Activated CD8-positive, alpha-beta memory T cell treated with anti-CD3 and anti-CD28 coated beads, Interleukin-2, amount 50 U/mL, for 48 hours (primary cell): ENCODE measurements at places on chromosomes 1 and 21.

DNA sequence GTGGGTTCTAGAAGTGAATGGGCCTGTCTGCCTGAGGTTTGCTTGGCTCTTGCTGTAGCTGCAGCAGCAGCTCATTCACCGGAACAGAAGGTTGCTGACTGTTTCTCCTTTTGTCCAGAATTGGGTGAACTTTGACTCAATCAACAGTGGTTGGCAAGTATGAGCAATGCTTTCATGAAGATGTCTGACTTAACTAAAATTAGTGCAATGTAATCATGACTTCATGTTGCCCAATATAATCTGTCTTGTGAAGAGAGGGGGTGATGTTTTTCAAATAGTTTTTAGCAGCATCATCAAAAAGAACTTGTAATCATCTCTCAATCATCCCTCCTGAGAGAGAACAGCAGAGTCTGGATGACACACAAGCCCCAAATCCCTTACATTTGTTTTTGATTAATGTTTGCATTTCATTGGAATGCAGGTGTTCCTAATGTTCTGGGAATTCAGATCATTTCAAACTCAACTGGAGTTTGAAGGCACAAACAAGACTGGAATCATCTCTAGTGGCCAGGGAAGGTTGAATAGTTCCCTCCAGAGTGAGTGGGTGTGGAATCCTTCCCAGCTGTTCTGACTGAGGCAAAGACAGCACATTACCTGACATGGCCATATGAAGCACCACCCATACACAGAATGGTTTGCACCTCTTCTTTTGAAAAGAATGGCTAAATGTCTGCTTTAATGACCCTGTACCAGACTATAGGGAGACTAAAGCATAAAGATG, 82.9 kb downstream of the HLX start:
- DNase-seq, result no peak

GRCh38 chr1:38403667-38404066, 357.1 kb upstream of the POU3F1 start:
- DNase-seq, result no peak

DNA sequence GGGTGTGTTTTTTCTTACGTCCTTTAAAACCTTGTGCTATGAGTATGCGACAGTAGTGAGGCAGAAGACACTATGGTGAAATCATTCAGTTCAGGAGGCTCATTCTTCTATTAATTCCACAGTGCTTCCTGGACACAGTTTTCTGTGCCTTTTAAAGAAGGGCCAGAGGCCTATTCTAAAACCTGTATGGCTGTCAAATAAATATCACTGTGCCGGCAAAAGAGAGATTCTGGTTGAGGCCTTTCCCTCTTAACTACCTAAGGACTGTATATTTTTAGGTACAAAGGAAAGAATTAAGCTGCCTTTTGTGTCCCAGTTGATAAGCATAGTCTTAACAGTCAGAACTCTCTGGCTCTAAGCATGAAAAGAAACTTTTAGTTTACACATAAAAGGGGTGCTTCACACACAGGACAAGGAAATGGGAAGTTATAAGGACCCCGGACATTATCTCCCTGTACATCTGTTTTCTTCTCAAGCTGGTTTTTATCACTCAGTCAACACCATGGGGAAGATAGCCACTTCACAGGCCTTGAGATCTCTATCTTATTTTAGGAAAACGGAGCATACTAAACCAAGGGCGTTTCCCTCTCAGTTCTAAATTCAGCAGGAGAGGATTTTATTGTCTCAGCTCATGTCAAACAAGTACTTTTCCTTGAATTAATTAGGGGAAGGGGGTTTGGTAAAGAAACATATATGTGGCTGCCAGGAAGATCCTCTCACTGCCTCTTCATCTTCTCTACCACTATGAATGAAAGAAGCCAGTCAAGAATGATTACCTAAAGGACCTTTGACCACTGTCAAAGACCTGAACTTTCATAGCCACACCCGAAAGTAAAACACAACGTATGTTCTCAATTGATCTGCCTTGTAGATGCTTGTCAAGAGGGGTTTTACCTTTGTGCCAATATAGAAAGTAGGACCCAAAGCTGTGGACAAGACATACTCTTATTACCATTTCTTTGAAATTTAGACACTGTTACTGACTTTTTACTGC, 71.4 kb upstream of the HSPA13 start:
- no peak for DNase-seq

DNA sequence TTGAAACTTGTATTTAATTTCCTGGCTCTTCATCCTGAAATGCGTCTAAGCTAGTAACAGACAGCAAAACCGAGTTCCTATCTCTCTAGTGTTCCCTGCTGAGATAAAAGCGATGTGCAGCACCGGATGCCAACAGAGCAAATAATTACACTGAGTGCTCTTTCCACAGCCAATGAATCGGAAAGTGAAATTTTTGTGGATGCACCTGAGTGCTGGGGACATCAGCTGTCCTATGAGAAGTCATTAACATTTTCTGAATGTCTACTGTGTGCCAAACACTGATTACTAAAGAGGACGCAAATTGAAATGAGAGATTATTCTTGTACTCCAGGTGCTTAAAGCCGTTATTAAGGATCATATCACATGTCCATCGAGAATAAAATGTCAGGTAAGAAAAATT, 278.0 kb downstream of the RGS7 start:
- no peak for DNase-seq

- no peak for DNase-seq
Observed at GRCh38 chr1:117670976-117671780, 65.3 kb downstream of the TENT5C start.

- peak; percentile 81 for DNase-seq
Observed at GRCh38 chr1:36306210-36306901, at the start of gene SH3D21. TSS of gene SH3D21 (plus strand) at chr1:36306368. CDS start at chr1:36306421, 53 bp downstream.

- no peak for DNase-seq
Observed at GRCh38 chr1:236137285-236137852, 5.0 kb upstream of the GPR137B start.

DNA sequence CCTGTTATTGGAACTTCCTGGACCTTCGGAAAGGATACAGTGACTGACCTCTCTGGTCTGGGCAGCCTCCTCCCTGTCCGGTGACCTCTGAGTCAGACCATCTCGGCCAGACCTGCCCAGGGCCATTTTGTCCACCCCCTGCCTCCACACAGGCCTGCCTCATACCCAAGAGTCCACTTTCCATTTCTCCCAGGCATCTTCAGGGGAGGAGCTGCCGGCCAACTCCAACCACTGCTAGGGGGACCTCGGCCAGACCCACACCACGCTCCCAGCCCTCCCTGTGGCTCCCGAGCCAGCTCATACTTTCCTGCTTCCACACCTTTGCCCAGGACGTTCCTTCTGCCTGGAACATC, 29.5 kb upstream of the RUNX3 start:
- DNase-seq, result no peak

DNA sequence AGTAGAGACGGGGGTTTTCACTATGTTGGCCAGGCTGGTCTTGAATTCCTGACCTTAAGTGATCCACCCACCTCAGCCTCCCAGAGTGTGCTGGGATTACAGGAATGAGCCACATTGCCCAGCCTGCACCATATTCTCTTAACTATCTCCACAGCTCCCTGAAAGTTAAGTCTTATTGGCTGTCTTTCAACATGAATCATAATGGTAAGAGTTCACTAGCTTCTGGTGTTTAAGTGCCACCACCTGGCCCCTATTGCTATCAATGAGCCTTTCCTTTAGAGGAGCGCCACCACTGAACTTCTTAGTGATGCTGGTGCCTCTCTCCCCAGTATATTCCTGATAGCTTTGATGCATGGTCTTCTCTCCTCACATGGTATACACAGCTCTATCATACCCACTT, 15.7 kb downstream of the ZFYVE9 start:
- DNase-seq, result no peak

- DNase-seq, result no peak
Observed at GRCh38 chr21:29557931-29558725, 259.4 kb downstream of the BACH1 start.

GRCh38 chr1:211697356-211697755, 21.9 kb upstream of the NEK2 start:
- no peak for DNase-seq

- no peak for DNase-seq
Observed at GRCh38 chr1:163796394-163796821, 474.7 kb downstream of the NUF2 start.

DNA sequence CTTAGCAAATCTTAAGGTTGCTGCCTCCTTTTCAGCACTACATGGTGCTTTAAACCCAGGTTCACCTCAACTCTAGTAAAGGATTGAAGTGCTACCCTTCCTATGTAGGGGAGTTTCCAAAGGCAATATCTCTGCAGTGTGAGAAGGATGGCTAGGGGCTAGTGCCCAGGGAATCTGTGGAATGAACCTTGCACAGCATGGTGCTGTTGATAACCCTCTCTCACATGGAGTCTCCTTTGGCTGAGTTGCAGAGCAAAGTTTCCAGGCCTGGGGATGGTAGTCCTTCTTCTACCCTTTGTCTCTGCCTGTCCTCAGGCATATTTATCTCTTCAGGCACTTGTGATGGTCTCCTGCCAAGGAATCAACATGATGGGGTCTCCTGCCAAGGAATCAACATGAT, 59.4 kb downstream of the AXDND1 start:
- no peak for DNase-seq

GRCh38 chr1:50967416-50968157, 2.5 kb upstream of the CDKN2C start:
- no peak for DNase-seq

GRCh38 chr1:17195731-17196130, 9.2 kb upstream of the PADI1 start:
- peak; percentile 30 for DNase-seq

DNA sequence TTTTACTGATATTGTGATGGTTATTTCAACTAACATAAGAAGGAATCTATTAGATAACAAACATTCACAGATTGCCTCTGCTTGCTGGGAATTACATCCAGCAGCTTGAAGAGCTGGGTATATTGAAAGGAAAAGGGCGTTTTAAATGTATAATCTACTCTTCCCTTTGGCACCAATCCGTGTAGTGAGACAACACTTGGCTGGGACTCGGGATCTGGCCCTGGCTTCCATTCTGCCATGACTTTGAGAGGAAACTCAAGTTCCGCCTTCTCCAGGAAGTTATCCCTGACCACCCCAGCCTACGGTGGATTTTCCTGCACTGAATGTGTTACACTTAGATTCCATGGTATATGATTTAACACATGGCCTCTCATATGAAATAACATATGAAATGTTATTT, 86.9 kb upstream of the UBE2U start:
- no peak for DNase-seq

DNA sequence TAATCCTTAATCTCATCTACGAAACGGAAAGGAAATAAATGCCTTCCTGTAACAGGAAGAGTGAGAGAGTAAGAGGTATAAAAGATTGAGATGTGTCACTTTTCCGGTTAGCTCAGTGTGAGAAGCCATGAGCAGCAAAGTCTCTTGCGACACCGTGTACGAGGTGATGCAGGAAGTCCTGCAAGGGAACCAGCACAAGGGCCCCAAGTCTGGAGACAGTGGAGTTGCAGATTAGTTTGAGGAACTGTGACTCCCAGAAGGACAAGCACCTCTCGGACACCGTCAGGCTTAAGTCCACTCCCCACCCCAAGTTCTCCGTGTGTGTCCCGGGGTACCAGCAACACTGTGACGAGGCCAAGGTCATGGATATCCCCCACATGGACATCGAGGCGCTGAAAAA, 592.3 kb upstream of the ADGRL2 start:
- DNase-seq, result no peak

DNA sequence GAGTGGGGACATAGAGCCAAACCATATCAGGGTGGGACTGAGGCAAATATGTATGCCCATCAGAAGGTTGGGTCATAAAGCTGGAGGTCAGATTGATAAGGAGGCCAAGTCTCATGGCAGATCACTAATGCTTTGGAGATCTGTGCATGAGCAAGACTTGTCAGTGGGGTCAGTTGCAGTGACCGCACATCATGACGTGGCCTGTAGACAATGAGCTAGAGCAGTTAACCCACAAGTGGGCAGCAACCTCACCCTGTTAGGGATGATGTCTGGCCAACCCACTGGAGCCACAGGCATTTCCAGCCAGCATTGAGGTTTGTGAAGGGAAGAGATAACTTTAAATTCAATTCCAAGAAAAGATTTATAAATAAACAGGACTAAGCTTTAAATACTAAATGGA, 66.7 kb downstream of the XCL1 start:
- no peak for DNase-seq

- no peak for DNase-seq
Observed at GRCh38 chr21:25456672-25457071, 150.6 kb downstream of the MRPL39 start.

GRCh38 chr1:109627692-109628399, 8.2 kb downstream of the AMPD2 start:
- DNase-seq, result no peak

- DNase-seq, result no peak
Observed at GRCh38 chr1:205826995-205827394, 14.0 kb upstream of the SLC41A1 start.

GRCh38 chr21:16159213-16159970, 429.6 kb downstream of the USP25 start:
- no peak for DNase-seq

DNA sequence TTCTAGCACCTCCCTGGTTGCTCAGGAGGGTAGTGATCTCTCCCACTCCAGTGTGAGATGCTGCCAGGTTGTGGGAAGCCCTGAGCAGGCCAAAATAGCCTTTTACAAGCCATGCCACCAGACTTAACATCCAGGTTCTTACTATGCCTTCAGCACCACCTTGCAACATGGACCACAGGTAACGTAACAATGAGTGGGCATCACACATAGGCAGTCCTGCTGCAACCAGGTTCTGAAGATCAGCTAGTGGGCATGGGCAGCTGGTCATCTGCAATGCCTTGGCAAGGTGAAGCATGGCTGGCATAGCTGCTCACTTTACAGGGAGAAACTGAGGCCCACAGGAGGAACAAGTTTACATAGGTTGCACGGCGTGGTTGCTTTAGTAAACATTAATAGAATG, 40.7 kb downstream of the DHCR24 start:
- peak; percentile 45 for DNase-seq

- DNase-seq, result no peak
Observed at GRCh38 chr1:116852910-116853309, 56.8 kb upstream of the PTGFRN start.

DNA sequence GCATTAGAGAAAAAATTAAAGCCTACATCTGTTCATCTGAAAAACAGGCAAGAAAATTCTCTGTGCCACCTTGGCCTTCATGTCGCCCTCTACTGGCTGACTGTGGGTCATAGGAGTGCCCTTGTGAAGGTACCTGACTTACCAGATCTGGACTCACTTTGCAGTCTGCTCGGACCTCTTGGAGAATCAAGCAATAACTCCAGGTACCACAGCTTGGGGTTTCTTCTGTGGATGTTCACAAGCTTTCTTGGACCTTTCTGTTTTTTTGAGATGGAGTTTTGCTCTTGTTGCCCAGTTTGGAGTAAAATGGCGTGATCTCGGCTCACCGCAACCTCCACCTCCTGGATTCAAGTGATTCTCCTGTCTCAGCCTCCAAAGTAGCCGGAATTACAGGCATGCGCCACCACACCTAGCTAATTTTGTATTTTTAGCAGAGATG, 2.4 kb upstream of the PRAMEF18 start:
- DNase-seq, result peak; percentile 68

- no peak for DNase-seq
Observed at GRCh38 chr1:12407050-12407961, 177.5 kb downstream of the VPS13D start.

DNA sequence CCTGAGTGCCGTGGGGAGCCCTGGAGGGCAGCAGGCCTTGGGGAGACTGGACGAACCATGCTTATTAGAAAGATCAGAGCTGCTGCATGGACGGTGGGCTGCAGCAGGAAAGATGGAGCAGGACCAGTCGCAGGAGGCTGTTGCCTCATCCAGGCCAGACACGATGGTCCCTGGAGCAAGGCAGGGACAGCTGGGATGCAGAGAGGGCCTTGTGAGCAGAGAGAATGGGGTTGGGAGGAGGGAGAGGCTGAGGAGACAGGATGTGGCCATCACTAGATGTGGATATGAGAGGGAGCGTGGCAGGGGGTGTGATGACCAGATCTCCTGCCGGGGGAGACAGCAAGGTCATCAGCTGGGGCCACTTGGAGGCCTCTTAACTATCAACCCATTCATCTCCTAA, 727.6 kb downstream of the PTPRU start:
- DNase-seq, result peak; percentile 3
